ENCODE measurements at places on chromosomes 11 and 22.

DNA sequence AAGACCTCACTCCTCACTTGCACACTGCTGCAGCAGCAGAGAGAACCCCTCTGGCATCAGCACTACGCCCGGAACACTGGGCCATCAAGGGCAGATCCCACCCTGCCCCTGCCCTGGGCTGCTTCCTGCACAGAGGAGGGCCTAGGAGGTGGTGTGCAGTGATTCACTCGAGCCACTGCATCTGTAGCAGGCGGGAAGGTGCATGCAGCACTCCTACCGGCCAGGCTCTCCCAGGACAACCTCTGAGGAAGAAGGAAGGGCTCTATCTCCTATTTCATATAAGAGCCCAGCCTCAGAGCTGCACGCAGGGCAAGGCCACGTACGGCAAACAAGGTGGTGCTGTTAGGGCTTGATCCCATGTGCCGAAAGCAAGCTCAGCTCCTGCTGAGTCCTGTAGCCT lies 14.2 kb downstream of the RANGAP1 start:
- DNase-seq, result no peak

- no peak for DNase-seq
Measured at GRCh38 chr11:21113876-21114275, 444.5 kb downstream of the NELL1 start.

- peak; percentile 6 for DNase-seq
Measured at GRCh38 chr11:47270331-47271271, 668 bp downstream of the MADD start.

DNA sequence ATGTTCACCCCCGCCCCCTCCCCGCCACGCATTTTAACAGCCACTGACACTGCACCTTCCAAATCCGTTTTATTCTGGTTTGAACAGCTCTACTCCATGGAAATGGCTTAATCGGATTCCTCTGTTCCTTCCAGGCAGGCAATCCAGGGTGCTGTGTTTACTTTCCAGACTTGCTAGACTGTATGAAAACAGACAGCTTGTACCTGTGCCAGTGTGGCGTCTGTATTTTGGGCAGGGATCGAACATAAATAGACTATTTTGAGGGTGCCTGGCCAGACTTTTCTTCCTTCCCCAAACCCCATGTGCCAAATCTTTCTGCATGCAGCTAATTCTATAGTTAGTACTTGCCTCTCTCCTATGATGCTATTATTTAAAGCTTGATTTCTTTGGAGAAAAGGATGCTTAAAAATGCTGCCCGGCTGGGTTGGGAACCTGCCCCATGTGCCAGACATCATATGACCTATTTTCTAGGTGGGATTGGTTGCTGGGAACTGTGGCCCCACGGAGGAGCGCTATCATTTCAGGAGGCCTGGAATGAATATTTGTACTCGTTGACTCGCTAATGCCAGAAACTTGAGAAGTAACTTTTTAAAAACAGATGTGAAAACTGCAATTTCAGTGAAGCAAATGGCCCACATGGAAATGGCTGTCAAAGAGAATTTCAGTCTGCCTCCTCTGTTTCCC lies 814.8 kb downstream of the BRD1 start:
- no peak for DNase-seq

DNA sequence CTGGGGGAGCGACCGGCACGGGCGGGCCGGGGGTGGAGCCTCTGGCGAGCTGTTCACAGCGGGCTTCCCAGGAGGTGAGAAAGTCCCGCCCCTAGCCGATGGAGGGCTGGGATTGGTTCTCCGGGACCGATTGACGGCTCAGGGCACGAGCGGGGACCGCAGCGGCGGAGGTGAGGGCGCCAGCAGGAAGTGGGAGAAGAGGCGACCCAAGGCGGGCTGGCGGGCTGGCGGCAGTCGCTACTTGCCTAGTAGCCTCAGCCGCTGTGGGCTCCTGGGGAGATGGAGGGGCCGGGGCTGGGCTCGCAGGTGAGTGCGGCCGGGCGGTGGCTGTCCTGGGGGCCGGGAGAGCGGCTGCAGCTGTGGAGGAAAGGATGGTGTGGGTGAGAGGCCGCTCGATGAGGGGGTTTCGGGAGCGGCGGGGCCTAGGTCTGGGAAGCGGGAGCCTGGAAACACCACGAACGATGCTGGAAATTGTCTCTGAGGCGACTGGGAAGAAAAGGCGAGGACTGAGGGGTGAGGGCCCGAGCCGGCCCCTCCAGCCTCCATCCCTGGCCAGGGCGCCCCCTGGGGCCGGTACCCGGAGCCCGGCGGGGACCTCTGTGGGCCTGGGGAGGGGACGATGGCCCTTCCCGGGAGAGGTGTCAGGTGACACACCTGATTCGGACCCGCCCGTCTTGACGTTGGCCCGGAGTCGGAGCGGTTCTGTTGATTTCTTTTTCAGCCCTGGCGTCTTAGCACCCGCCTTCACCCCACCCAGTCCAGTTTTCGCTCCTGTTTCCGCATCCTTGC lies at the start of gene ZDHHC13:
TSS of gene ZDHHC13 (plus strand) at position 198 of the 789 bp plus-strand sequence. CDS start at position 280, 82 bp downstream.
- DNase-seq, result peak; percentile 92

DNA sequence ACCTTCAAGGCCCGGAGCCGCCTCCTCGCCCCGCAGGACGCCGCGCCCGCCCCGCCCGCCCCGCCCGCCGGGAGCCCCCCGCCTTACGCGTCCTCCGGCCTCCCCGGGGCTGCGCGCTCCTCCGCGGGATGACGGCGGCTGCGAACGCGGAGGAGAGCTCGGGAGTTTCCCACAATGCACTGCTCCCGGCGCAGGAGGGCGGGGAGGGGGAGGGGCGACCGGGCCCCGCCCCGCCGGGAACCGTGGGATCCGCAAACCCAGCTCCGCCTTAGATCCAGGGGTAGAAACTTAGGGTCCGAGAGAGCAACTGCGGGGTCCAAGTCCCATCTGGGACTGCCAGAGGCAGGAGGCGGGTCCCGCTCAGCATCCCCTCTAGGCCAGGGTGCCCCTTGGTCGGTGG lies at the start of gene CEND1:
TSS of gene CEND1 (minus strand) at position 148 of the 400 bp plus-strand sequence. CDS start 1,514 bp downstream, outside the sequence.
- no peak for DNase-seq

GRCh38 chr11:69773626-69774353 lies 1.4 kb downstream of the FGF4 start:
- DNase-seq, result no peak

DNA sequence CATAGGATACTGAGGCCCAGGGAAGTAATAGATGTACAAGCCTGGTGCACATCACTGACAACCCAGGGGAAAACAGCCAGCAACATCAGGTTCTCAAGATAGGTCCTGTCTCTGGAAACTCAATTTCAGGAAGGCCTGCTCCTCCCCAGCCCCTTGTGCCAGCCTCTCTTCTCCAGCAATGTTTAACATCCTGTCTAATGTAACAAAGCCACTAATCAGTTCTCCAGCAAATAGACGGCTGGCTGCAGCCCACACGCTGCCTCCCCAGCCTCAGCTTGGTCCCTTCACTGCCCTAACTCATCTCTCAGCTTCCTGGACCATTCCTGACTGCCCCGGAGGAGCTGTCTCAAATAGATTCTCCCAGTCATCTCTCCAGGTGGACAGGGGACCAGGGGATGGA lies 37.8 kb downstream of the RPL27A start:
- no peak for DNase-seq

DNA sequence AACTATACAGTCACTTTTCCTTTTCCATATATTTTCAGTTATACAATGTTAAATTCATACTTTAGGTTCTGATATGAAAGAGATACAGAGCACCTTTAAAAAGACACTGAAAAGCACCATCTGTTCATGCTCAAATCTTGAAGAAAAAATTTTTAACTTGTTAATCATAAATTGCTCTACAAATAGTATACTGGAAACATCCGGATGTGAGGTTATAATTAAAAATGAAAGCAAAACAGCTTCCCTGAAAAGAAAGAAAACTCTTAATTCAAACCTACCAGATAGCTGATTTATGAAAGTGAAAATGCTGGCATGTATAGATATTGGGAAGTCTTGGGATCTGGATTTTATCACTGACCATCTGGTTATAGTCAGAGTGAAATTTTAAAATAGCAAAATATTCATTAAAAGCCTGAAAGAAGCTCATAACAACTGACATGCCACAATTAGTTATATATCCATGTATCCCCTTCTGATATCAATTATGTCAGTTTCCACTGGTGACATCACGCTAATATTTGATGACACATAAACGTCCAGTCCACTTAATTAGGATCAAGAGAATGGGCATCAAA lies 740.0 kb downstream of the DLG2 start:
- no peak for DNase-seq

- DNase-seq, result no peak
Measured at GRCh38 chr11:77418971-77419597, 54.8 kb downstream of the PAK1 start.

GRCh38 chr11:81907996-81908395 lies 825.7 kb downstream of the FAM181B start:
- DNase-seq, result no peak

DNA sequence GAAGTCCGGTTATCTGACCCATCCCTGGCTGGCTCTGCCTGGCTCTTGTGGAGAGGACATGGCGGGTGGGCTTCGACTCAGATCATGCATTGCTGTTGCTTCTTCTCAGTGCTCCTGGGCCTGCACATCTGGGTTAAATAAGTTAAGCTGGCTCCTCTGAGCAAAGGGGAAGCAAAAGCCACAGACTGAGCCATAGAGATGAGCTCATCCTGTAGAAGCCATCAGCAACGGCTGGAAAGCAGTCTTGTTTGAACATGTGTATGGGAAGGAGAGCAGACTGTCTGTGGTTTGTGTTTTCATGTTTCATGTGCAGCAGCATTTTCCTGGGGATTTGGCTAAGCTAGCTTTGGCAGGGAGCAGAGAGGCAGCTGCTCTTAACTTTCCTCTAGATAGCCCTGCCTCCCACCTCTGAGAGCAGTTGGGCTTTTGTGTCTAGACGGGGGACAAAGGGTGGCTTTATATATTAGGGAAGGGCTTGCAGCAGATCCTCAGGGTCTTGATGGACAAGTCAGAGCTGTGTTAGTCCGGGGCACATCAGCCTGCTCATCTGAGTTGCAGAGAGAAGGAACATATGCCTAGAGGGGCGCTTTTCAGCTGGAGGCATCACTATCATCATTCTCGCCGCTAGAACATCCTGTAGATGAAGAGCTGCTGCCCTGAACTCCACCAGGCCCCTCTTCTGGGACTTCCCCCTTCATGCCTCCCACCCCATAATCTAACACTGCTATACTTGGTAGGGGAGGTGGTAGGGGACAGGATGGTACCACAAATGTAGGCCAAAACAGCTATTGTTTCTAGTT lies 14.9 kb downstream of the DCPS start:
- no peak for DNase-seq

DNA sequence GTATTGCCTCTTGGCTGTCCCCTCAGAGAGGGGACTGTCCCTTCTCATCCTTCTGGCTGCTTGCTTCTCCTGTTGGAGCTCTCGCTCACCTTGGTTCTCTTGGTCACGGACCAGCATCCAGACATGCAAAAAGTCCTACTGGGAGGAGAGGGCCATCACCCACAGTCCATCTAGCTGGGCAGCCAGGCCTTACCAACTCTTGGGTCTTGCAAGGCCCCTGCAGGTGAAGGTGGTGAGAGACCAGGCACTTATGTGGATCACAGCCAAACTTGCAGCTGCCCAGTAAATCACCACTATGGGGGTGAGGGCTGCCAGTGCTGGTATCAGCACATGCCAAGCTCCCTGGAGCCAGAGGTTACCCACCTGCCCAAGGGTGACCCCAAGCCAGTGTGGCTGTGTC lies 36.3 kb downstream of the KCNQ1OT1 start:
- no peak for DNase-seq

GRCh38 chr11:128458321-128458720 lies 129.0 kb downstream of the ETS1 start:
- DNase-seq, result no peak

All from activated gamma-delta T cell treated with anti-CD3 and anti-CD28 coated beads, Interleukin-2, amount 50 U/mL, for 16 hours (primary cell).